ENCODE measurements at places on chromosomes 2 and 18.

- peak; percentile 95 for DNase-seq
These were observed 123.9 kb upstream of the CD302 start for GRCh38 chr2:159921752-159922404.

DNA sequence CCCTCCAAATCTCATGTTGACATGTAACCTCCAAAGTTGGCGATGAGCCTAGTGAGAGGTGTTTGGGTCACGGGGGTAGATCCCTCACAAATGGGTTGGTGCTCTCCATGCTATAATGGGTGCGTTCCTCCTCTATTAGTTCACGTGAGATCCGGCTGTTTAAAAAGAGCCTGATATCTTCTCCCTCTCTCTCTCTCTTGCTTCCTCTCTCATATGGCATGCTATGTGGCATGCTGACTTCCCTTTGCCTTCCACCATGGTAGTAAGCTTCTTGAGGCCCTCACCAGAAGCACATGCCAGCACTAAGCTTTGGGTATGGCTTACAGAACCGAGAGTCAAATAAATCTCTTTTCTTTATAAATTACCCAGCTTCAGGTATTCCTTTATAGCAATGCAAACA, 39.2 kb downstream of the C2orf76 start:
- no peak for DNase-seq

DNA sequence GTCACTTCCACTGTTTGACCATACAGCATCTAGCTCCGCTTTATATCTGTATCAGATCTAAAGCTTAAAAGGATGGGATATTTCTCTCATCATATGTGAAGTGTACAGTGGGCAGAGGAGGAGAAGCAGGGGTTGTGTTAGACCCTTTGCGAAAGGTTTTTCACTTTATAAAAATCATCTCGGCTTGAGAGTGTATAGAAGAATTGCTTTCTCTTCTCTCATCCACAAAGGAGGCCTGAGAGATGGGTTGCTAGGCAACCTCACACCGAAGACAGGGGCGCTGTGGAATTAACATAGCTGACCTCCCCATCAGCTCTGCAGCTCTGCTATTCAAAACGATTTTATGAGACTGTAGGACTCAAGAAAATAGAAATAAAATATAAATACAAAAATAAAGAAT, 70.2 kb upstream of the GALNT3 start:
- DNase-seq, result no peak

GRCh38 chr2:40160751-40161218, 291.1 kb downstream of the SLC8A1 start:
- no peak for DNase-seq

DNA sequence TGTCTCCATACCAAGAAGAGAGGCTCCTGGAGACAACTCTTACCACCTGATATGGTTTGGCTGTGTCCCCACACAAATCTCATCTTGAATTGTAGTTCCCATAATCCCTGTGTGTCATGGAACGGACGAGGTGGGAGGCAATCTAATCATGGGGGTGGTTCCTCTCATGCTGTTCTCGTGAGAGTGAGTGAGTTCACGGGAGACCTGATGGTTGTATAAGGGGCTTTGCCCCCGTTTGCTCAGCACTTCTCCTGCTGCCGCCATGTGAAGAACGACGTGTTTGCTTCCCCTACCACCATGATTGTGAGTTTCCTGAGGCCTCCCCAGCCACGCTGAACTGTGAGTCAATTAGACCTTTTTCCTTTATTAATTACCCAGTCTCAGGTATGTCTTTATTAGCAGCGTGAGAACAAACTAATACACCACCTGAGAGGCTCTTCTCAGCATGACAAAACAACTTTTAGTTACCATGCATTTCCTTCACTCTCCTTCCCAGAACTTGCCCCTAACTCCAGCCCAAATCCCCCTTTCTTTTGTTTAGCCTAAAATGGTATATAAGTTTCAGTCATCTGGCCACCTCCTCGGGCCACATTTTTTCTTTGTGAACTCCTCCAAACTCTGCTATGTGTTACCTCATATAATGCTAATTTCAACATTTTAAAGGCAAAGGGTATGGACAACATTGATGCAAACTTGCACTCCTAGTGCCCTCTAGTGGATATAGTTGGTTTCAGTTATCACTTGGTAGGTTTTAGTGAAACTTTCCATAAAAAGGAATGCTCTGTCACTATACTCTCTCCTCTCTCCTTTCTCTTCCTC, 58.6 kb upstream of the SLC25A52 start:
- DNase-seq, result peak; percentile 58

DNA sequence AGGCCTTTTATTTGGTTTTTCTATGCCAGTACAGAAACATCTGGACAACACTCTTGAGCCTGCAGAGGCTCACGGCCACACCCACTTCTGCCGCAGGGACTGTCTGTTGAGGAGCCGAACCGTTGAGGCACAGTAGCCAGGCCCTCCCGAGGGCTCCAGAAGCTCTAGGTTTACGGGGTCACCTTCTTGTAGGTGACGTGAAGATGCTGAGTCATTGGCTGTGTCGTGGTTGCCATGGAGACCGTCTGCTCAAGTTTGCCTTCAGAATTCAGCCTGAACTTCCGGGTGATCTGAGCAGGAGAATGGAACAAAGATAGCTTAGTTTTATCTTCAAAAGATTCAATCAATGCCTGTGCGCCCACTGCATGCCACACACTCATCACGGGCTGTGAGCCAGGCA, 25.9 kb downstream of the BOK start:
- no peak for DNase-seq

DNA sequence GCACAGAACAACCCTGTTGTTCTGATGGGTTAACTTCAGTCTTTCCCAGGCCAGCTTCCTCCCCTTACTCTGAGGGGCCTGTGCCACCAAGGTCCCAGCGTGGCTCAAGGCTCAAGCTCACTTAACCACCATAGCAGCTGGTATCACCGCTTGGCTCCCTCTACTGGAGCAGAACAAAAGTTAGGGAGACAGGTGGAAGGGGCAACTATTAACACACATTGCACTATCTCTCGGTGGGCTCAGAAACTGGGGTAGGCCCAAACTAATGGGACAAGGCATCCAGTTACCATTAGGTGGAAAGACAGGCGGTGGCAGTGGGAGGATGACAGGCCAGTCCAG, 88.7 kb upstream of the ATL2 start:
- peak; percentile 76 for DNase-seq

GRCh38 chr2:234992196-234992595, 40.4 kb downstream of the SH3BP4 start:
- no peak for DNase-seq

GRCh38 chr2:188892636-188893035, 81.5 kb upstream of the COL3A1 start:
- no peak for DNase-seq

- DNase-seq, result no peak
These were observed 72.6 kb downstream of the STK39 start for GRCh38 chr2:168174756-168175155.

GRCh38 chr2:135792401-135793150, 44.4 kb downstream of the LCT start:
- no peak for DNase-seq

- no peak for DNase-seq
These were observed 29.6 kb upstream of the CABLES1 start for GRCh38 chr18:23105581-23106219.

DNA sequence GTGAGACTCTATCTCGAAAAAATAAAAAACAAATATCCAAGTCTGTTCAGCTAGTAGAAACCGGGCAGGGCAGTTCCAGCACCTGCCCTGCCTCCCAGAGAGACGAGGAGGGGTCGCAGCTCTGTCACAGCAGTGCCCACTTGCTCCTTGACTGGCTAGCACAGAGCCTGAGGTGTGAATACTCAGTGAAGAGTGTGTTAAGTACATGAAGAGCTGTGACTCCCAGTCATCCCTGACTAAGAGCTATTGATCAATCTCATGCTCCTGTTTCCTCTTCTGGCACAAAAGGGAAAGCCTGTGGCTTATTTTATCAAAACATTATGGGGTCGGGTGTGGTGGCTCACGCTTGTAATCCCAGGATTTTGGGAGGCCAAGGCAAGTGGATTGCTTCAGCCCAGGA, 83.0 kb upstream of the FZD7 start:
- no peak for DNase-seq

- peak; percentile 79 for DNase-seq
These were observed 94.8 kb upstream of the SRD5A2 start for GRCh38 chr2:31675485-31675901.

GRCh38 chr18:23871410-23871809, 143.1 kb upstream of the TTC39C start:
- no peak for DNase-seq

GRCh38 chr2:8694737-8695136, 12.9 kb downstream of the ID2 start:
- no peak for DNase-seq

- DNase-seq, result no peak
These were observed 3.8 kb downstream of the FN1 start for GRCh38 chr2:215431778-215432758.

DNA sequence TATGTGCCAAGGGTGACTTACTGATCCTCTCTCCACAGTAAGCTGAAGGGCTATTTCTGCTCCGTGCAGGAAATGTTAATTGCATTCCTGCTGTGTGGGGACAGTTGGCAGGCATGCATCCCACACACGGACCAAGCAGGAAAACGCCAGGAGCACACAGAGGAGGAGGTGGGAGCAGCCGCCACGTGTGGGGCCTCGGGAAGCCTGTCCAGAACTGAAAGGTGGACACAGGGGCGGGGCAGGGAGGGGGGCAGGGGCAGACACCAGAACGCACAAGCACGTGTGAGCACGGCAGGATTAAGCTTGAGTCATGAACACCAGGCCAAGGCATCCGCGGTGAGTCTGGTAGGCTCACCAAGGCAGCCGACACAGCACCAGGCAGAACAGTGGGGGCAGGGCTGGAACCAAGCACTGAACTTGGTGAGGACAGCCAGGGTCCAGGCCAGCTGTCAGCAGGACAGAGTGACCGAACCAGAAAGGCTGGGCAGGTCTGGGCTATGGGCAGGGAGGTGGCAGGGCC, 177.1 kb downstream of the EIPR1 start:
- no peak for DNase-seq

GRCh38 chr2:43218155-43218701, 8.2 kb downstream of the ZFP36L2 start:
- no peak for DNase-seq

GRCh38 chr2:85763831-85764230, 10.0 kb downstream of the ATOH8 start:
- DNase-seq, result no peak

- DNase-seq, result no peak
These were observed 18.5 kb downstream of the PHOSPHO2 start for GRCh38 chr2:169712791-169713227.

Measured in H9 (cell line).